Common myeloid progenitor, CD34-positive (primary cell): ENCODE measurements at places on chromosomes 7 and 10.

DNA sequence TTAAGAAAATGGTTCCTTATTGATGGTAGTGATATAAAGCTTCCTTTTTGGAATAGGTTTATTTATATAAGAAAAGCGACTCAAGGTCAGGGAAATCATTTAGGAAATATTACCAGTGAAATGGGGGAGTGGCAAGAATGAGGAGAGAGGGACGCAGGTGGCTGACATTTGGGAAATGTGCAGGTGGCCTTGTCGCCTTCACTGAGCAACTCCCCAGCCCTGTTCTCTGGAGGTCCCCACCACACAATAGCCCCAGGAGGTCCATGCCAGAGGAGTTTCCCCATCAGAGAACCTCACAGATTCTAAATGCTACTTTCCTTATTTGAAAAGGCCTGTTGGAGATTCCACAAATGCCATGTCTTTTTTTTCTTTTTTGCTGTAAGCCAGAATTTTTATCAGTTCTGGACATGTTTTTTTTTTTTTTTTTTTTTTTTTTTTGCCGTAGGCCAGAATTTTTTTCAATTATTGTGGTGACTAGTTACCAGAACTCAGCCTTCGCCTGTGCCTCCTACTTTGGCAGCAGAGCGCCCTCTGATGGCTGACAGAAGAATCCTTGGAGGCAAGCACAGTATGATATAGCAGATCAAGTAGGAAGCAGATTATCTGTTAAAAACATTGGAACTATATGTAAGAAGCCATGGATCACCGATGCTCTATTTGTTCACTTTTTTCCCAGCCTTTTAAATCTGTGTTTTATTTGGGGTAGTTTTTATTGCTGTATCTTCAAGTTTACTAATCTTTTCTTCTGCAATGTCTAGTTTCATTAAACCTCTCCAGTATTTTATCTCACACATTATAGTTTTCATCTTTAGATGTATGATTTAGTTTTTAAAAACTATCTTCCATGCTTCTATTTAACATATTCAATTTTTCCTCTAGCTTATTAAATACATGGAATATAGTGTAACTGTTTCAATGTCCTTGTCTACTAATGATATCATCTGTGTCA, 18.6 kb downstream of the OPALIN start:
- peak; percentile 90 for DNase-seq

DNA sequence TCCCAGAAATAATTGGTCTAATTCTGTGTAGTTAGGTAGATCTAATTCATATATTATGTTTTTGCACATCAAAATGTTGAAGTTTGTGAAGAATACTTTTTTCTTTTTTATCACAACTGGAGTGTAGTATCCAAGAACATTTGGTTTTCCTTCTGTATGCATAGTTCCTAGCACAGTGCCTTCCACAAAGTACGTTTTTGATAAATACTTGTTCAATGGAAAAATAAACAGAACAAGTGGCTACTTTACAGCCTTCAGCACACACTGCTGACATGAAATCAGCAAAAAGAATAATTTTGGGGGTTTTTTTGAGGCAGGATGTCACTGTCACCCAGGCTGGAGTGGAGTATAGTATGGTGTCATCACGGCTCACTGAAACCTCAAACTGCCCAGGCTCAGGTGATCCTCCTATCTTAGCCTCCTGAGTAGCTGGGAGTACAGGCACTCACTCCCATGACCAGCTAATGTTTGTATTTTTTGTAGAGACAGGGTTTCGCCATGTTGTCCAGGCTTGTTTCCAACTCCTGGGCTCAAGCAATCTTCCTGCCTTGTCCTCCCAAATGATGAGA, 27.9 kb downstream of the TARP start:
- DNase-seq: no peak

DNA sequence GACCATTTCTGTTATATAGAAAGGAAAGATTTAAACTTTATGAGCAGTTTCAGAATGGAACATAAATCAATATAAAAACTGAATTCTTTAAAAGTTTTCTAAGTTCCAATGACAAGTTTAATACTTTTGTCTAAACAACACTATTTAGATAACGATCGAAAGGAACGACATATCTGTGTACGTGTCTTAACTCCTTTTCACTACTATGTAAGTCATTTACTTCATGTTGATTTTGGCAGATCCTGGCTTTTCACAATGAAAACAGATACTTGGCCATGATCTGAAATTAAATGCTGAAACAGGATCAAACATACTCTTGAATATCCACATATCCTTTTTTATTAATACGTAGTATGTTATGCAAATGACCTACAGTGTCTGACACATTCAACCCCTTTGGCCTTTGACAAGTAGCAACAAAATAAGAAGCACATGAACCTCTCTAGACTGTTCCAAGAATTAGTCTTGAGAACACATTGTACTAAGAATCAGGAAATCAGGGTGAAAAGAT, 41.9 kb downstream of the RNLS start:
- no peak for DNase-seq

DNA sequence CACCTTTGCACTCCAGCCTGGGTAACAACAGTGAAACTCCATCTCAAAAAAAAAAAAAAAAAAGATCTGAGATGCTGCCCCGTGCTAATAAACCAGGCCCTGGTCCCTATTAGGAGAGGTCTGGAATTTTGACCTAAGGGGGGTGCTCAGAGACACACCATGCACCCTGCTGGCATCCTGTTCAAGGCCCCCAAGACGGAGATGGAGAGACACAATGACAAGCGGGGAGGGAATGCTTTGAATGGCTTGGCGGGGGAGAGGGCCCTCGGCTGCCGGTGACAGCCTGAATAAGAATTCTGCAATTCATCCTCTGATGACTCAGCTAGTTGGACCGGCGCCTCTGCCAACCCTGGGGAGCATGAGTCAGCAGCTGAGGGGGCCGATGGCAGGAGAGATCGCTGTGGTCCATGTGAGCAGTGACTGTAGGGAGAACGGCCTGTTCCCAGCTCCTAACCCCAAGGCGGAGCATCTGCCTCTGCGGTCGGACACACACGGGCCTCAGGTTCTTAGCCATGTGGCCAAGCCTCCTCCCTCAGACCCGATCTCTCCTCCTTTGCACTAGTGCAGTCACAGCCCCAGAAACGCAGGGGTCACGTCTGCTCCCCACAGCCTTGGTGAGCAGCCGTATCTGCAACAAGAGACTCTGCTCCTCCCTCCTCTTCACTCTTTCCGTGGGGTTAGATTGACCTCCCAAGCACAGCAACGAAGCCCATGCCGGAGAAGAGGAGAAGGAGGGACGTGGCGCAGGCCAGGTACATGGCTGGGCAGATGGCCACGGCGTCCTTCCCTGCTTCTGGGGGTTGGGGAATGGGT, 14.9 kb downstream of the TRIM56 start:
- peak; percentile 94 for DNase-seq

DNA sequence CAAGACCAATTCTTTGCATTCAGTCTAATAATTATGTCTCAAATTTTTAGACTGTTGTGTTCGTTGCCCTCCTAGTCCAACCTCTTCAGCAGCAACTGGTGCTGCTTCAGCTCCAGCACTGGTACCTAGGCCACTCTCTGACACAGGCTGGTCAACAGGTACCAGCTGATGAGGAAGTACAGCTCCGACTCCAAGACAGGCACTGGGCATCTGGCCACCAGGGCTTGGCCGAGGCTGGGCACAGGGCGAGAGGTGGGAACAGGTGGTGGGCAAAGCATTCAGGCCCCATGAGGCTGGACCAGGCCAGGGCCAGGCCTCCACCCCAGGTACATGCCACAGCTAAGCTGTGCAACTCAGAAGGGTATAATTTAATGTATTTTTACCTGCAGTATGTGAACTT, 151.5 kb upstream of the AGR3 start:
- no peak for DNase-seq

GRCh38 chr7:2621061-2621828, 10.5 kb upstream of the TTYH3 start:
- DNase-seq: no peak

- DNase-seq: no peak
These were observed 143.3 kb downstream of the DGKI start for GRCh38 chr7:137703291-137704010.

DNA sequence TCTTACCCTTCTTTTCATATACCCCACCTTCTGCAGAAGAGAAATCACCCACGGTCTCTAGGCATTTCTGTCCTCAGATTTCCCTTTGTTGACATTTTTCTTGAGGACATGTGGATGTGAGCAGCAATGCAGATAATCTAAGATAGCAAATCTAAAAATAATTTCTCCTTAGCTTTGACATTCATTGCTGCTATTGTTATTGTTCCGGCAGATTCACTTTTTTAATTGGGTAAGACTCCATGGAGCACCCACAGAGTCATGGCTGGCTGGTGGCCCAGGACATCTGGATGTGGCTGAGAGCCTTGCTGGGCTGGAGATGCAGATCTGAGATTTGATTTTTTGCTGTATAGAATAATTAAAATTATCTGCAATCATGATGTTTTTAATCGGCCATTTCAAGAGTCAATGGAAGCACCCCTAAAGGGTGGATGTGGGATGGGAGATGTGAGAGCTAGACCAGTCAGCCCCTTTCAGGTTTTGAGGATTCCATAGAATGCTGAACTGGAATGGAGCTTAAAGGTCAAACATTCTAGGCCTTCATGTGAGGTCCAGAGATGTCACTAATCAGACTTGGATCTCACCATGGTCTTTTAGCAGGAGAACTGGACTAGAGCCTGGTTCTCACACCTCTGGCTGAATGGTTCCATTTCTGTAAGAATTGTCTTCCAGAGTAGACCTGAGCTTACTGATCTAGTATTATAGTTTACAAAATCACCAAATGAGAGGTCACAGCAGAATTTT, 37.5 kb downstream of the TAS2R41 start:
- no peak for DNase-seq

DNA sequence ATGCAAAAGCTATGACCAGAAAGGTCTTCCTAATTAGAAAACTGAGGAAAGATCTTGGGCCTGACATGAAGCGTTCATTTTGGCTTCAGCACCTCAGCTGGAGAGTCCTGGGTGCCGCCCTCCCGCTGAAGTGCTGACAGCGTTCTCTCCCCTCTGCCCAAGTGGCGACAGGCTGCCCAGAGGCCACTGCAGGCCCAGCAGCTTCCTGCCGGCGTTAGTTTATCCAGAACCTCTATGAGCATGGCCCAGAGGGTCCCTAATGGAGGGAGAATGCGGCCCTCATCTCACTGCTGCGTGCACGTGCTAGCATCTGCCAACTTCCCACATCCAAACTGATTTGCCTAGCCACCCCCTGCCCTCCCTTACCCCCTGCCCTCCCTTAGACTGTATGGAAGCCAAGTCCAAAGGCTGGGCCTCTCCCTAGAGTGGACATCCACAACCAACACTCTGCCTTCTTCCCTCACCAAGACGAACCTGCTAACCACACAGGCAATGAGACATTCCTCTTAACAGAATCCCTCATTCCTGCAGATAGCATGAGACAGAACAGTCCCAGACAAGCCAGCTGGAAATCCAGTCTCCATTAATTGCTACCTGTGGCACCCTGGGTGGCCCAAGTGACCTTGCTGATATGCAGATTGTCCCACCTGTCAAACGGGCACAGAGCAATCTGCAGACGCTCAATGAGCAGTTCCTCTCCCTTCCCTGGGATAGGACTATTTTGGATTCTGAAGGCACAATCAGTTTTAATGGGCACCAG, 108.4 kb downstream of the C10orf90 start:
- no peak for DNase-seq

DNA sequence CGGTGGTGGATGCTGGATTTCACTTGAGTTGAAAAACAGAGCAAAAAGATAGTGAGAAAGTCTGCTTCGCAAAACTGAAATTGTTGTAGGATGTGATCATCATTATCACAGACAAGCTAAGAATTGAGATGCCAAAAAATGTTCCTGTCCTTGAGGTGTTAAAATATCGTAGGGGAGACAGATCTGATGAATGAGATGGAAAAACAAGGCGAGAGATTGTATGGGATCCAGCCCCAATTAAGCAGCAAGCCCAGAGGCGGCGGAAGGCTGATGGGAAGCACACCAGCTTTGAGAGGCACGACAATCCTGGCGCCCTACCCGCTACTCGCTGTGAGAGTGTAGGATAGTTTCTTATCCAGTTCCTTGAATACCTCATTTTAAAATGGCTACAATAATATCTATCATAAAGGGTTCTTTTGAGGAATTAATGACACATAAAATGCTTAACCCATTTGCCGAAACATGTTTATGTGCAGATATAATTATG, 131.1 kb upstream of the PTN start:
- DNase-seq: no peak

GRCh38 chr7:34041707-34042106, 136.4 kb downstream of the BMPER start:
- no peak for DNase-seq

GRCh38 chr10:70669015-70669414, 3.3 kb upstream of the ADAMTS14 start:
- no peak for DNase-seq

DNA sequence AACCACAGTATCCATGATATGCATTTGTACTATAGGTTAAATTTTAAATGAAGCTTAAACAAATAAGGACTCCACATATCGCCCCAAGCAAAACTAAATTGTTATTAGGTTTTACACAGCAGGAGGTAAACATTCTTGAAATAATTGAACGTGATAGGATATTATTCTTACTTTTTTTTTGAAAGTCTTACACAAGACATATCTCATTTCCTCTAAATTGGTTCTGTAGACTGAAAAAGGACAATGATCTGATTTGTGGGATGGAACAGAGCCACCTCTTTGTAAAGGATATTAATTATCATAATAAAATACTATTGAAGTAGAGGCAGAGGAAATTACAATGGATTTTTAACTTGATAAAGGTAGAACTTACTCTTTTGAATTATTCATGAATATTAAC, 155.1 kb upstream of the SEMA3D start:
- no peak for DNase-seq

GRCh38 chr7:92691578-92691977, 101.4 kb upstream of the FAM133B start:
- DNase-seq: peak; percentile 84

DNA sequence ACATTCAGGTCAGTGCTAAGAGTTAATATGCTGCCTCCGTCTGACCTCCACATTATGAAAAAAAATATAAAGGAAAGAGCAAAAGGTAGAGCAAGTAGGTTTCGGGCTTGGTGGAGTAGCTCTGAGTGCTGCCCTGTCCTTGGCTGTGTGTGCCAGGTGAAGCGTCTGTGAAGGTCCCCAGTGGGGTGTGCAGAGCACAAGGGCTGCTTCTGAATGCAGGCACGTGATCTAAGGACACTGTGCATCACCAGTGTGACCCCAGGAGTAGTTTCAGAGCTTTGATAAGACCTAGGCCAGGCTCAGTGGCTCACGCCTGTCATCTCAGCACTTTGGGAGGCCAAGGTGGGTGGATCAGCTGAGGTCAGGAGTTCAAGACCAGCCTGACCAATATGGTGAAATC, 36.0 kb downstream of the KLF6 start:
- no peak for DNase-seq
